Kidney capillary endothelial cell (primary cell): ENCODE measurements at places on chromosomes 5 and 9.
A peak's percentile ranks its signal among the peaks of the same experiment; 100 is the strongest.

DNA sequence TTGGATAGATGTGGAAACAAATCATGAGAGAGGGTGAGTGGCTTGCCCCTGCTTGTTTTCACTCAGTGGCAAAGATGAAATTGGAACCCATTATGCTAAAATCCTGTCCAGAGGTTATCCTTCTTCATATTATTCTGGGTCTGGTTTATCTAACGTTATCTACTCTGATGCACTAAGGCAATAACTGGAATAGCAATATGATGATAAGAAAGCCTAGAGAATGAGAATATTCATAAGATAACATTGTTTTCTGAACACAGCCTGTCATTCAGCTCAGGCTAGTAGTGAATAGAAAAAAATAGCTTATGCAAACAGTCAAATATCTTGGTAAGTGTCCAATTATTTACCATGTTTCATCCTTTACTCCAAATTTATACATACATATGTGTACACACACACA lies 132.0 kb upstream of the C6 start:
- DNase-seq = no peak

DNA sequence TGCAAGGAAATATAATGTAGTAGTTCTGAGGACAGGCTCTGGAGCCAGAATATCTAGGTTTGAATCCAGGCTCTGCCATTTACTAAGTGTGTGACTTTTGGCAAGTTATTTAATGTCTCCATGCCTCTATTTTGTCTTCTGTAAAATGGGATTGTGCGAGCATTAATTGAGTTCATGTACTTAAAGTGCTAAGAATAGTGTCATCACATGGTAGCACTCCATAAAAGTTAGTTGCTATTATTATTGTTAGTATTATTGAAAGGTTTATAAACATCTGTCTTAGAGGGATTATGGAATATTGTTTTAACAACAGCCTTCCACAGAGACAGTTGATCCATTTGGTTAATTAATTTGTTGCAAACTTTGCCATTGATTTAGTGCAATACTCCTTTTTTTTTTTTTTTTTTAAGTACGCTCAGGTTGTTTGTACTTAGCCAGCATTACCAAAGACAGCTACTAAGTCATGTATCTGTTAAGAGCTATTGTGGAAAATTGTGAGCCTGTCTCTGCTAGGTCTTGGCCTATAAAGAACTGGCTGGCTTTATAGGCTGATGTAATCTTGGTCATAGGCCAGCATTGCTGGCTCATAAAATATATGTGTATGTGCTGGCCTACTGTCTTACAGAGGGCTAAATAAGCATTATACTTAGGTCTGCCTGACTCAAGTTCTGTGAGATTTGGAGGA lies 174.7 kb downstream of the WDR70 start:
- no peak for DNase-seq

GRCh38 chr5:140220698-140221064 lies 45.7 kb downstream of the CYSTM1 start:
- no peak for DNase-seq

DNA sequence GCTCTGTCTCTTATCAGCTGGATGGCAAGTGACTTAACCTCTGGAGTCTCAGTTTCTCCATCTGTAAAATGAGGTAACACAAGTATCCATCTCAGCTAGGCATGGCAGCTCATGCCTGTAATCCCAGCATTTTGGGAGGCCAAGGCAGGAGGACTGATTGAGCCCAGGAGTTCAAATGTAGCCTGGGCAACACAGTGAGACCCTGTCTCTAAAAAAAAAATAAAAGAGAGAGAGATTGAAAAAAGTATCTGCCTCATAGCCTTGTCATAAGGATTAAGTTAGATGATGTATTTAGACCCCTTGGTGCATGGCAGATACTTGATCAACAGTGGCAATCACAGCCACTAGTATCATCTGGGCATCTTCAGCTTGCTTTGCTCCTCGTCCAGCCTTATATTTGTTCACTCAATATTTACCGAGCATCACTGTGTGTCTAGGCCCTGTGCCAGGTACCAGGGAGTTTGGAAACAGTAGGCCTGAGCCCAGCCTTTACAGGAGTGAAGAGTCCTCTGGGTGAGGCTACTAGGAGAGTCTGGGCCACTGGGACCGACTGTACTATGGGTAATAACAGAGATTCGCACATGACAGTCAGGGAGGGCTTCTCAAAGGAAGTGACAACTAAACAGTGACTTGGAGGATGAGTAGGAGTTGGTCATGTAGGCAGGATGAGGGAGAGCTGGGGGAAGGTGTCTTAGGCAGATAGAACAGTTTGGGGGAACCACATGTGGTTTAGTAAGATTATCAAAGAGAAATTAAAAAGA lies 34.2 kb downstream of the CORO2A start:
- no peak for DNase-seq

DNA sequence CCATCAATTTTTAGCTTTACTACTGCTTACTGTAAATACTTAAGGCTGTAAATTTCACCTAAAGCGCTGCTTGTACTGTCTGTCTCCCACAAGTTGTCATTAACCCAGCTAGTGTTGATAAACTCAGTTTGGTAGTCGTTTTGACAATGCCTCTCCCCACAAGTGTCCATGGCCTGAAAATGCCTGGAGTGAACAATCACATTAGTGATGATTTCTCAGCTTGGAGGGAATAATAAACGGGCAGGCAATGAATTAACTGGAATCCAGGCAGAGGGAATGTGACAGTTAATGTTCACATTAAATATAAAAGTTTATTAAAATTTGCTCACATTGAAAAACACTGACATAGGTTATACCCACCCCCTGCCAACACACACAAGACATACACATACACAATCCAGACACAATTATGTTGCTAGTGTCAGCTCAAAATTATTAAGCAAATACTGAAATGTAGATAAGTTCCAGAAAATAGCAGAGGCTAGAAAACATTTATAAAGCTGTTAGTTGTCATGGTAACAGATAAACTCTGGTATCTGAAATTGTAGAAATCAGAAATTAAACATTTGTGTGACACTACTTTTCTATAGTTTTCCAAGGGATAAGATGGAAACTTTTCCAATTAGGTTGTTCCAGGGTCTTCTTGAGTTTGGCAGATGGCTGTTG lies 341.9 kb downstream of the DIRAS2 start:
- no peak for DNase-seq

DNA sequence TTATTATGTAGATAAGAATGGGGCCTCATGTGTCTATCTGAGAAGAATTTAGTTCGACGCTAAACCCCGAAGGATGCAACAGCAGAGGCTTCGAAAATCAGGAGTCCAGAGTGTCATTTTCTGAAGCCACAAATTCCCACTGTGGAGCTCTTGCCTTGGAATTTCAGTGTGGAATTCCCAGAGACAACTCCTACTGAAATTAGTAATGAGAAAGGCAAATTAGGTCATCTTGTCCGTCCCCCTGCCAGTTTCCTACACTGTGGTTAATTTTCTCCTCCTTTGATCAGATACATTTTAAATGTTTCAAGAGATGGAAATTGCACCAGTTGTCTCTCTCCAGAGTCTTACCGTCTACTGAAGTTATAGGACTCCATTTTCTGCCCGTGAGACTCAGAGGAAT lies 633.6 kb downstream of the BNC2 start:
- no peak for DNase-seq

DNA sequence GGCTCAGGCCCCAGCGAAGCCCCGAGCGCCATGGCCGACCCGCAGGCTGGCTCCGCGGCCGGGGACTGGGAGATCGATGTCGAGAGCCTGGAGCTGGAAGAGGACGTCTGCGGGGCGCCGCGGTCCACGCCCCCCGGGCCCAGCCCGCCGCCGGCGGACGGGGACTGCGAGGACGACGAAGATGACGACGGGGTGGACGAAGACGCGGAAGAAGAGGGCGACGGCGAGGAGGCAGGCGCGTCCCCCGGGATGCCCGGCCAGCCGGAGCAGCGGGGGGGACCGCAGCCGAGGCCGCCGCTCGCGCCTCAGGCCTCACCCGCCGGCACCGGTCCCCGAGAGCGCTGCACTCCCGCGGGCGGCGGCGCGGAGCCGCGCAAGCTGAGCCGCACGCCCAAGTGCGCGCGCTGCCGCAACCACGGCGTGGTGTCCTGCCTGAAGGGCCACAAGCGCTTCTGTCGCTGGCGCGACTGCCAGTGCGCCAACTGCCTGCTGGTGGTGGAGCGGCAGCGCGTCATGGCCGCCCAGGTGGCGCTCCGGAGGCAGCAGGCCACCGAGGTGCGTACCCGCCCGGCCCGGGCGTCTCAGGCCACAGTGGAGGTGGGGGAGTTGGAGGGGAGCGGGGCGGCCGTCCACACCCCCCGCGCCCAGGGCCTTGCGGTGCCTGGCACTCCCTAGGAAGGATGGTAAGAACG lies 1.6 kb downstream of the DMRT2 start:
- DNase-seq = no peak

GRCh38 chr9:93320591-93321219 lies 130.8 kb upstream of the FAM120A start:
- no peak for DNase-seq

DNA sequence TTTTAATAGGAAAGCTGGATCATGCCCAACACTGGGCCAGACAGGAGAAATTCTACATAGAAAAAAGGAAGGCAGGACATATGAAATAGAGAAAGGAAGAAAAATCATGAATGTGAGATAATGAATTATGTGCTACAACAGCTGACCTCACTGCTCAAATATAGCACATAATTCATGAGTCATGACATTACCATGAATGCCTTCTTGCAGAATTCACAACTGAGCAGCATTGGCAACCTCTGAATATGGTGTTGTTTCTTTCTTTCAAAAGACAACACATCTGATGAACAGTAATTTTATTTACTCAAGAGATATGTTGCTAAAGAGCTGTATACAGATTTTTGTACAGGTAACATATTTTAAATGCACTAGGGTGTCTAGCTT lies 34.4 kb downstream of the APBA1 start:
- peak; percentile 51 for DNase-seq

GRCh38 chr9:124239249-124240073 lies 18.3 kb upstream of the NEK6 start:
- DNase-seq = no peak

DNA sequence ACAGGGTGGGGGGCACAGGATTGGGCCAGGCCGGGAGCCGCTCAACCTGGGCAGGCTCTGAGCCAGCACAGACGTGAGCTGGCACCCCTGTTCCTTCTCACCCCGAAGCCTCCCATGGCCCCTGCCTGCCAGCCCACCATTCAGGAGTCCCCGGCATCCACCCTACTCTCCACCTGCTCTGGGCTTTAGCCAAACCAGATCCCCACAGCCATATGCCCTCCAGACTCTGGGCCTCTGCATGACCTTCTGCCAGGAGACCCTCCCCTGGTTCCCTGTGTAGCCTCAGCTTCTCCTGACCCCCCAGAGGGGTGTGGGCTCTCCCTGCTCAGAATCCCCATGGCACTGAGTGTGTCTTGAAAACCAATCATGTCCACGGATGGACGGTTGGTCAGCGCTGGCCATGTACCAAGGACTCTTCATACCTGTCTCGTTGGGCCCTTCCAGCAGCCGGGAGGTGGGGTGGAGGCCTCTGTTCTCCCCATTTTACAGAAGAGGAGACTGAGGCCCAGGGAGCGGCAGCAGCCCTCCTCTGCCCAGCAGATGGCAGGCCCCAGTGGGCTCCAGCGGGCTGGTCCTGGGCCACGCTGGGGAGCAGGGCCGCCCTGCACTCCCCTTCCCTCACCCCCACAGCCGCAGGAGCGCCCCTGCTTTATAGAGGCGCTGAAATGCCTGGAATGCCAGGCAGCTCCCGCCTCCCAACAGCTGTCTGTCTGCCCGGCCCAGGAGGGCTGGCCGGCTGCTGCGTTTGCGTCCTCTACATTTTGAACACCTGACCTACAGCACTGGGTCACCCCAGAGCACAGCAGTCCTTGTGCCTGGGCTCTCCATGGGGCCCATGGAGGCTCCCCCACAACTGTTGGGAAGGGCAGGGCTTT lies 3.5 kb upstream of the MYMK start:
- no peak for DNase-seq

DNA sequence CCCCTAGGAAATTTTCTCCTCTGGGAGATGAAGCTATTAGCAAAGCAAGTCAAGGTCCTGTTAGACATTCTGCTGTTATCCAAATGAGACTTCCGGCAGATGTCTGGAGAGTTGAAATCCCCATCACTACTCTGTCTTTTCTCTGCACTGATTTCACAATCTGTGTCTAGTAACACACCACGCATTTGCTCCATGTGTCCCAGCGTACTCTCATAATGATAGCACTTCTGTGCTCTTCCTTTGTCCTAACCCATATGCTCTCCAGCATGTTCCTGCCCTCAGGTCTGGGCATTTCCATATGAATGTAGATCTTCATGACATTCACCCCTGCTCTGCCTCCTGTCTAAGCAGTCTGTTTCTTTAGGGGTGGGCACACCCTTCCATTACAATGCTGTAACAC lies 1949.0 kb upstream of the WWC1 start:
- DNase-seq = no peak

GRCh38 chr9:93397661-93398373 lies 53.7 kb upstream of the FAM120A start:
- DNase-seq = no peak

- no peak for DNase-seq
These were observed 42.5 kb downstream of the FRMPD1 start for GRCh38 chr9:37693260-37693659.
